ENCODE measurements at places on chromosomes 16 and 17.

- no peak for DNase-seq
Observed at GRCh38 chr16:67430504-67430976, 381 bp upstream of the HSD11B2 start.

DNA sequence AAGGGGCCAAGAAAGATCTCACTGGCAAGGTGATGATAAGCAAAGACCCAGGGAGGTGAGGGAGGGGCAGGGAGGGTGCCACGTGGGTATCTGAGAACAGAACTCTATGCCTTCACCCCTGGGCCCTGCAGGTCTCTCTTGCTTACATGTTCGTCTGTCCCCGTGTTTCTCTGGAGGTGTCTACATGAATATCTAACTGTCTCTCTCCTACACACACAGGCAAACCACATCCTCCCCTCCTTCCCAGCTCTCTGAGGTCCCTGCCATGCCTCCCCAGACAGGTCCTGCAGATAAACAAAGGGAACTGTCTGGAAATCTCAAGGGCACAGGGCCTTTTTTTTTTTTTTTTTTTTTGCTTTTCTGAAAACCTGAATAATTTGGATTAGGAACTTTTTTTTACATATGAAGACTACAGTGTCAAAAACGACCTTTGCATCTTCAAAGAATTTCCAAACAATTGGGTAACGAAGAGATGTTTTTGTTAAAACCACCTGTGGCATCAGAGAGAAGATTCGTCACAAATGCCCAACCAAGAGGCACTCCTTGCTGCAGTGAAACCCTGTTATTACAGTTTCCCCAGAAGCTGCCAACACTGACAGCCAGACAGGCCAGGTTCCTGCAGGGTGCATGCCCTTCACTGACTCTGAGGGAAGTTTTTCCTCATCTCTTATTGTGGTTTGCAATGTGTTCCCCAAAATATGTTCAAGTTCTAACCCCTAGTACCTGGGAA is 17.8 kb downstream of the PLLP start:
- DNase-seq = no peak

DNA sequence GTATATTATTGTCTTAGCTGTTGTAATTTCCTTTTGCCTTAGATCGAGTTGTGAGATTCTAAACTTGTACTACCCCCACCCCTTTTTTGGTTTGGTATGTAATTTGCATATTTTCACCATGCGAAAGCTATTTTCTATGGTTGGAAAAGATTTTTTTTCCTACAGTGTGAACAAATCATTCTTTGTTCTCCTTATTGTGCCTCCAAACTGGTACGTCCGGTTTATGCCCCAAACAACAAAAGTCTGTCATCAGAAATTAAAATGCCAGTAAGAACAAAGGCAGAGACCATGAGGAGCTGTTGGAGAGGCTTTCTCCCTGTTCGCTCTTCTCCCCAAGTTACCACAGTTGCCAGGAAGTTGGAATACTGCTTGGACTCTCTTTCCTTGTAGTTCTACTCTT is 66.1 kb downstream of the BCAS3 start:
- DNase-seq = no peak

GRCh38 chr17:10471858-10472257 is 2.5 kb upstream of the MYH4 start:
- DNase-seq = no peak

GRCh38 chr17:72407336-72407909 is 286.6 kb downstream of the SOX9 start:
- no peak for DNase-seq

- no peak for DNase-seq
Observed at GRCh38 chr16:8108991-8109509, 481.3 kb downstream of the TMEM114 start.

DNA sequence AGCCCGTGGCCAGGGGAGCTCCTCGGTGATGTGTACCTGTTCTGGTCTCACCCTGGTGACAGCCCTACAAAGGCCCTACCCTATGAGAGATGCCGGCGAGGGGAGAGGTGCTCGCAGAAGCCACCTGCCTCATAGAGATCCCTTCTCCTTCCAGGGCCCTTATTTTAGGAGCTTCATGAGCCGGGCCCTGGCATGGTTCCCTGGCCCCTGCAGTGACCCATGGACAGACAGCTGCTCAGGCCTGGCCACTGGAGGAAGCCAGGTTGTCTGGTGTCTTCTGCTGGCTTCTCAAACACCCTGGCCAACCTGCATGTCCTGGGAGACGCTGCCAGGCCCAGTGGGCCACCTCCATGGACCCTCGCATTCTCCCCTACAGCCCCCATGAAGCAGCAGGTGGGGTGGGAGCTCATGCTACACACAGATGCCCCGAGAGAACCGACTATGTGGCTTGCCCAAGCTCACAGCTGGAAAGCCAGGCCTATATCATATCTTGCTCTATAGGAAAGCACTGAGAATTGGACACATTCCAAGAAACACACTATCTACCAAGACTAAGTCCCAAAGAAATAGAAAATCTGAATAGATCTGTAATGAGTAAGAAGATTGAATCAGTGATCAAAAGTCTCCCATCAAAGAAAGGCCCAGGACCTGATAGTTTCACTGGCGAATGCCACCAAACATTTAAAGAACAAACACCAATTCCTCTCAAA is 7.2 kb upstream of the AATK start:
- DNase-seq = no peak

GRCh38 chr16:11677451-11677951 is 9.2 kb downstream of the SNN start:
- no peak for DNase-seq

- no peak for DNase-seq
Observed at GRCh38 chr17:10631048-10631700, 25.9 kb downstream of the MYH3 start.

- no peak for DNase-seq
Observed at GRCh38 chr16:15894571-15895374, 6.4 kb upstream of the CEP20 start.

DNA sequence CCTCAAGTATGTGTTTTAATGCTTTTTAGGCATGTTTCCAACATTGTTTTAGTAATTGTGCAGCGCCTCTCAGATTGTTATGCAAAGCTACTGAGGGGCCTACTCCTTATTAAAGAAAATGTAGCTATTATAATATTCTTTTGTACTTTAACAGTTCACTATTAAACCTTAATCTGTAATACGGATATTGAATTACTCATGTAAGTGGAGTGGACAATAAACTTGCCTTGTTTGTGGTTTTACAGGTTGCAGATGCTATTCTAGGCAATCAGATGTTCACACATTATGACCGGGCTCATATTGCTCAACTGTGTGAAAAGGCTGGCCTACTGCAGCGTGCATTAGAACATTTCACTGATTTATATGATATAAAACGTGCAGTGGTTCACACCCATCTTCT is 41.0 kb downstream of the PTRH2 start:
- no peak for DNase-seq

DNA sequence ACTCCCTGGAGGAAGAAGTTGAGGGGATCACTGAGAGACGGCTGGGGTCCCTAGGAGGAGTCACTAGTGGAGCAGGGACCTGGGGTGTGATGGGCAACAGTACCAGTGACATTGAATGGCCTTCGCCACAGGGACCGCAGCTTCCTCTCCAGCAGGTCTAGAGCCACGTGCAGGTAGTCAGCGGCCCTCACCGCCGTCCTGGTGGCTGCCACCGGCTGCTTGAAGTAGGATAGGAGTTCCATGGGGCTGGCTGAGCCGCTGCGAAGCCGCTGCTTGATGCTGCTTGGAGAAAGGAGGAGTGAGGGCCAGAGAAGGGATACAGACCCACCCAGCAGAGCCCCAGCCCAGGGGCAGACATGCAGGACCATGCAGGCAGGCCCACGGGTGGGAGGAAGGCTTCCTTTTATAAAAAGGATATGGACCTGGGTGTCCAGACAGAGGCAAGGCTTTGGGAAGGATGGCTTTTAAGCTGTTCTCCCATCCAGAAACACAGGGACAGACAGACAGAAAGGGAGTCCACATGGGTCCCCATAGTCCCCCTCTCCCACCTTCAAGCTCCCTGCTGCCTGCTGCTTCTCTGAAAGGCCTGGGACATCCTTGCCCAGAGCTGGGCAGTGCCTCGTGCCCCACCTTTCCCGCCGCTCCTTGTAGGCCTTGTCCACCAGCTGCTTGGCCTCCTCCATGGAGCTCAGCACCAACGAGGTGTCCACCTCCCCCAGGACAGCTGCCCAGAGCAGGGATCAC is 827 bp downstream of the MPO start:
- no peak for DNase-seq

DNA sequence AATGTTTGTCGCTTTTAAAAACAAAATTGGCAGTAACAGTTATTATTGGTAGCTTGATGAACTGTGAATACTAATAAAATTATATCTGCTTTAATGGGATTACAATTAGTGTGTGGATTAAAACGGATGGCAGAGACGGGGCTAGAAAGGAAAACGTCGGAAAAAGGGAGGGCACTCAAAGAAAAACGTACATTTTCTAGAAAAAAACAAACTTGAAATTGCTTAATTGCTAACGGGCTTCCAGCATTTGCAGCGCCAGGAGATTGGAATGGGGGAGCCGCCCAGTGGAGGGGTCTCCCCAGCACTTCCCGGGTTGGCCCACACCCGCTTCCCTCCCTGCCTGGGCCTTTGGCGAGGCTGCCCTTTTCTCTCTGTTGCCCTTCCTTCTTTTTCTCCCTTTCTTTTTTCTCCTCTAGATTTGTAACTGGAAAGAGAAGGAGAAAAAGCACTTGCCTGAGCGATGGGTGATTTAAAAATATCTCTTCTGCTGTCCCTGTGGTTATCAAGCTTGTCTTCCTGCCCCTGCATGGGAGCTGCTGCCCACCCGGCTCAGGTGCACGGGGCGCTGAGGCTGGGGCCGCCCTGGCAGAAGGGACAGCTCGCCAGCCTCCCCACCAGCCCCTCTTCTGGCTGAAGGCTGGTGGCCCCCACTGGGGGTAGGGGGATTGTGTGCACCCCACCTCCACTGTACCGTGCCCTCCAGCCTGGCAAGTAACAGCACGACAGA is 5.9 kb downstream of the BAHCC1 start:
- DNase-seq = no peak

- DNase-seq = no peak
Observed at GRCh38 chr17:40348562-40349476, 15.7 kb downstream of the GJD3 start.

DNA sequence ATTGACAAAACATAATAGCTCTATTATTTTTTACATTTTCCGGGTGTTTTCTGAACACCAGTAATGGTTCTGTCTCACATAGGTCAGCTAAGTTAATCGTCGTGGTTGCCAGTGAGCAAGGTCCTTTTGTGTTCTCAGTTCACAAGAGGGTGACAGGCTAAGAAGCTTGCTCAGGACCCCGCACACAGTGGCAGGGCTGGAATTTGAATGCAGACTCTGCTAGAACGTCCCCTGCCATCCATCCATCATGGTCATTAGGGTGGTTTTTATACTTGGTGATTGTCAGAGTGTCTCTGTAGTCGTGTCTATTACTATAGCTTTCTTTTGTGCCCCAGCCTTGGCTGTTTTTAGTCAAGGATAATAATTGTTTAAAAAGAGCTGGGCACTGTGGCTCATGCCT is 176.2 kb downstream of the SNX29 start:
- no peak for DNase-seq

- no peak for DNase-seq
Observed at GRCh38 chr17:56326001-56326359, 172.7 kb downstream of the ANKFN1 start.

DNA sequence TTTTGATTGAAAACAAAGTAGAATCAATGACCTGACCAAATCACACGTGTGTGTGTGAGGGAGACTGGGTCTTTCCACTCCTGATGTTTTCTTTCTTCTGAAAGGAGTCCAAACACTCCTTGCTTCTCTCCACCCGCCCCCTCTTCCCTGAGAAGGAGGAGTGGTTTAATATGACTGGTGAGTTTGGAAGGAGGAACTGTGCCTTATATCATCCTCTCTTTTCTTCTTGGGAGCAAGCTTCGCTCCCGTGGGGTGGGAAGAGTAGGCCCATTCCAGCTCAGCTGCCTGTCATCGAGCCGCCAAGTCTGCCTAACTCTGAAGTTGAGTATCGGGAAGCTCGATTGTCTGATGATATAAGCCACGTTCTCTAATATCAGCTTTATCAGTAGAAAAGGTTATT is 96.5 kb downstream of the YPEL2 start:
- no peak for DNase-seq

- DNase-seq = no peak
Observed at GRCh38 chr16:11354733-11355574, 9.7 kb downstream of the RMI2 start.

DNA sequence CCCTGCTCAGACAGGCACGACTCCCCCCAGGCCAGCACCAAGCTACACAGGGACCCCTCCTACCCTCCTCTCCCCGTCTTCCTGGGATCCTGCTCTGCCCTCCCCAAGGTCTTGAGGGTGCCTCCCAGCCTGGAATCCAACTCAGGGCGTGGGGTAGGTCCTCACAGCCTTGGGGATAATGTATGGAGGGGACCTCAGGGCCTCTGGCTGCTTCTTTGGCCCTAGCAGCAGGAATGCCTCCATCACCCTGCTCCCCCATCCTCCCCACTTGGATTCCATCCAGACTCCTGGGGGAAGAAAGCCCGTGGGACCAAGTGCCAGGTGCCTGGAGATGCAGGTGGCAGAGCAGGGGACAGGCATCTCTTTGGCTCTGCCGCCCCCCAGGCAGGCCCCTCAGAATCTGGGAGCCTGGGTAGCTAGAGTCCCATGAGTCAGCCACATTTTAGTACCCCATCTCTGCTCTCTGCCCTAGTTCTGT is 10.7 kb upstream of the STAC2 start:
- no peak for DNase-seq

DNA sequence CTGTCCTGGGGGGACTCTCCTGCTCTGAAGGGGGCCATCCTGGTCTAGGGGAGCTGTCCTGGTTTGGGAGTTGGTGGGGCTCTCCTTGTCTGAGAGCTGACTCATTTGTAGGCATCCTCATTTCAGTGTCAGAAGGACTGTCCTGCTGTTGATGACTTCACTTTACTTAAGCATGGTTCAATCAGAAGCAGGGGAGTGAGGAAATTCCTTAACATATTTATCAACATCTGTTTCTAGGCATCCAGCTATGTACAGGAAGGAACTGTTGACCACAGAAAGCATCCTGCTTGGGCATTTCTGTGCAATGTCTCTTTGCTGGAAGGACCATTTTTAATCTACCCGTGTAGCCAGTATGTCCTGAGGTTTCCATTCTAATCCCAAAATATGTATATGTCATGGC is 502.7 kb upstream of the HSBP1 start:
- no peak for DNase-seq

GRCh38 chr16:66810391-66810790 is 9.0 kb upstream of the TERB1 start:
- DNase-seq = no peak

DNA sequence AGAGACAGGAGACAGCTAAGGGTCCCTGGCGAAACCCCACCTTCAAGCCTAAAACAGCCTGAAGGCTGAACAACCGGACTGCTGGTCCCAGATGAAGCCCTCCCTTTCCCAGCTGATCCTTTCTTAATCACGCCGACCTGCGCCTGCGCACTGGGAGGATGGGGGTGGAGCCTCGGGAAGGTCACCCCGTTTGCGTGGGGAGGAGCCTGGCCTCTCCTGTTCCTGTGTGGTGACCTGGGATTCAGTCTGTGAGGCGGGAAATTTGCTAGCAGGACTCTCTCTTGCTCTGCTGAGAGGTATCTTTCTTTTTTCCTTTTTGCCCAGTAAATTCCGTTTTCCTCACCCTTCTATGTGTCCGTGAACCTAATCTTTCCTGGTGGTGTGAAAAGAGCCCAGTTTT is 9.6 kb downstream of the FAM20A start:
- DNase-seq = no peak
